T-helper 17 cell (primary cell): ENCODE measurements at places on chromosomes 2 and 18.

DNA sequence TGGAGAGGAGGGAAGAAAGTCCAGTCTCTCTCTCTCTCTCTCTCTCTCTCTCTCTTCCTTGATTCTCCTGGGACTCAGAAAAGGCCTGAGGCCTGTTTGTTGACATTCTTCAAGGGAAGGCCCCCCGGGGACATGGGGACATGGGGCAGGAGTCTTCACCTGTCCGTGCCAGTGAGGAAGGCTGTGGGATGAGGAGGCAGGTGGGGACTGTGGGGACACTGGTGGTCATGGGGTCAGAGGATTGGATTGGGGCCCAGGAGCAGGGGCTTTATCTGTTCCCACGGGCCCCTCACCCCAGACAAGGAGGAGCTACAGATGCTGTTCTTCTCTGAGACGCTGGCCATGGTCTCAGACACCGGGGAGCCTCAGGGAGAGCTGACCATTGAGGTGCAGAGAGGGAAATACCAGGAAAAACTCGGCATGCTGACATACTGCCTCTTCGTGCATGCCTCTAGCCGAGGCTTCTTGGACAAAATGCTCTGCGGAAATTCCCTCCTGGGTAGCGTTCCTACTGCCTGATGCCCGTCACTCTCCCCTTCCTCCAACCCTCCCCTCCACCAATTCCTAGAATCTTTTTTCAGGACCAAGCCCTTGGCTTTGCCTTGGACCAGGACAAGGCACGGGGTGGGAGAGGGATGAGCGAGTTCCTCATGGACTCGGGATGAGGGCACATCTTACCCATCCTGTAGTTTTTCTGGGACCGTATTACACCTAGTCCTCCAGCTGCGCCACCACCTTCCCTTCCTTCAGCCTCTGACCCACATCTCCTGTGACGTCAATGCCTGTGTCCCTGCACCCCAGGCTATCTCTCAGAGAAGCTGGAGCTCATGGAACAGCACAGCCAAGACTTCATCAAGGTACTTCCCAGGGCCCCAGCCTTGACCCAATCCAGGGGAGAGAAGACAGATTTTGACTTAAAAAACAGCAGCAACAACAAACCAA, 850 bp downstream of the CATIP start:
- no peaks in the 10 kb centered on the region for H3K36me3 ChIP-seq
- no peak for DNase-seq
- no peak overlapping the region for H3K4me3 ChIP-seq
- H3K4me1 ChIP-seq, result peaks cover 5% of the 10 kb centered on the region

GRCh38 chr2:22628221-22628620, 756.8 kb upstream of the KLHL29 start:
- no peaks in the 10 kb centered on the region for H3K4me1 ChIP-seq
- H3K27ac ChIP-seq, result no peak overlapping the region
- H3K4me3 ChIP-seq, result no peak overlapping the region

DNA sequence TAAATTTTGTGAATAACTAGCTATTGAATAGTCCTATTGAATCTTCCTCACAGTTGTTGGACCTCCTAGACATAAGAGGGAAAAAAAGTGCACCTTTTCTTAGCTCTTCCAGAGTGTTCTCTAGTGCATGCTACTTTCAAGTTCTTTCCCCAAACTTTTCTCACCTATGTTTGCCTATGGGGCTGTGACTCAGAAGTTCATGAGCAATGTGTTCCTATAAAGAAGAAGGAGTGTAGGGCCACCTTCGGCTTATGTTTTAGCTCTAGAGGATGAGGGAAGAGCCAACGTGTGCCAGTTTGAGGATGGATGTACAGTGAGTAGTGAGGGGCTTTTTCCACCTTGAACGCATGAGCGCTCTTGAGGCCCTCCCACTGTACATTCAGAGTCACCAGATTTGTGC, 27.0 kb upstream of the HNMT start:
- peaks cover 21% of the 10 kb centered on the region for H3K27me3 ChIP-seq
- DNase-seq, result no peak
- H3K27ac ChIP-seq, result no peak overlapping the region

DNA sequence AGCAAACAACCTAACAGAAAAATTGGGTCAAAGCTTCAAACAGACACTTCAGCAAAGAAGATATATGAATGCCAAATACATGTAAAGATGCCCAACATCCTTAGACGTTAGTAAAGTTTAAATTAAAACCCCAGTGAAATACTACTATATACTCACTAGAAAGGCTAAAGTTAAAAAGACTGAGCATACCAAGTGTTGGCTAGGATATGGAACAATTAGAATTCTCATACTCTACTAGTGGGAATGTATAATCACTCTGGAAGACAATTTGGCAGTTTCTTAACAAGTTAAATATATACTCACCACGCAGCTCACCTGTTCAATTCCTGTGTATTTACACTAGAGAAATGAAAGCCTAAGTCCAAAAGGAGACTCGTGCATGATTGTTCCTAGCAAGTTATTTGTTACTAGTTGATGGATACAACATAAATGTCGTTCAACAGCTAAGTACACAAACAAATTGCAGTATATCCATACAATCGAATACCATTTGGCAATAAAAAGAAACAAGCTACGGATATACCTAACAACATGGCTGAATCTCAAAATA, 183.7 kb upstream of the ZFP36L2 start:
- peaks cover 7% of the 10 kb centered on the region for H3K4me1 ChIP-seq
- H3K27me3 ChIP-seq, result no peaks in the 10 kb centered on the region
- DNase-seq, result no peak

DNA sequence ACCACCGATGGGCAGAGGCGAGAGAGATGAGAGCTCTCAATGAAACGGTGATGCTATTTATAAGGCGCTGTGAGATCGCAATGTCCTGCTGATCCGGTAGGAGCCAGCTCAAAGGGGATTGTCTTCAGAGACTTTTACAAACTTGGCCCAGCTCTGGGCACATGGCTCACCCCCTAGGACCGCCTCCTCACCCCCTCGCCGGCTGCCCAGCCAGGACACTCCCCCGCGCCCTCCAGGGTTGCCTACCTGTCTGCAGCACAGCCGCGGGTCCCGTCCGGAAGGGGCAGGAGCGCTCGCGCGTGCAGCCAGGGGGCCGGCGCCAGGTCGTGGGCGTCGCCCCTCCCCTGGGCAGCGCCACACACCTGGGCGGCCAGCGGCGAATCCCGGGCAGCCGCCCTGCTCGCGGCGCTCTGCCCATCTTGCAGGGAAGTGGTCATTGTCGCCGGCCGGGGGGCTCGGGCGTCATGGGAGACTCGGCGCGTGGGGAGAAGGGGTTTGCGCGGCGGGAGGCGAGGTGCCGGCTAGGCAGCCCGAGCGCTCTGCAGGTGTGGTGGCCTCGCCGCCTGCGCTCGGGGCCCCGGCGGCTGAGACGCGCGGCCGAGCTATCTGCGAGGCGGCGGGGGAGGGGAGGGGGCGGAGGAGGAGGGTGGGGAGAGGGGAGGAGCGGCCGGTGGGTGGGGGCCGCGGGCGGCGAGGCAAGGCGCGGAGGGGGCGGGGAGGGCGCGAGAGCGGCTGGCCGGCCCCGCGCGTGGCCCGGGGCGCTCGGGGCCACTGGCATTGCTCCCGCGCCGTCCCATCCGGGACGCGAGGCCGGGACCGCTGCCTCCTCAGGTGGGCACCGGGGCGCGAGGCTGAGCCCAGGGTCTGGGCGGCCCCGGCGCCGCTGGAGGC, at the start of gene GRB14:
Gene GRB14, minus strand, starts transcription at position 610 of the 891 bp plus-strand sequence. Its CDS starts 173 bp downstream, at position 437.
- no peaks in the 10 kb centered on the region for H3K36me3 ChIP-seq
- H3K27ac ChIP-seq, result no peak within 1 kb of the TSS
- peak within 1 kb of the TSS; percentile 66 for H3K4me3 ChIP-seq
- peaks cover 23% of the 10 kb centered on the region for H3K27me3 ChIP-seq
- DNase-seq, result no peak

GRCh38 chr18:48302736-48303135, 106.4 kb downstream of the ZBTB7C start:
- DNase-seq, result no peak
- peaks cover 22% of the 10 kb centered on the region for H3K27me3 ChIP-seq
- no peak overlapping the region for H3K4me3 ChIP-seq

DNA sequence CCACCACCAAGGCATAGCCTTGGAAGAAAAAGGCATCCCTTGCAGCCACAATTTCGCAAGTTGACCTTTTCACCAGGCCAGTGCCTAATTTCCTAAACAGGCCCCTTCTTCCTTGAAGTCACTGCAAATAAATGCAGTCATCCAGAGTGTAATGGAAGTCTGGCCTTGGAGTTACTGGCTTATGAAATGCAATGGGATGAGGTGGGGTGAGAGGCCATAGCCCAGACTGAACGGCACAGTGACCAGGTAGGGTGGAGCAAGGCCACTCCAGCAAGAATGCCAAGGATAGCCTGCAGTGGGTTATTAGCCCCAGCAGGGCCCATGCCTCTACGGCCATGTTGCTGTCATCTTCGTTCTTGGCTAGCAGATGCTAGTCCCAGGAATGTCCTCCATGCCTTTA, 68.4 kb downstream of the BCL11A start:
- no peaks in the 10 kb centered on the region for H3K36me3 ChIP-seq
- no peak for DNase-seq
- peaks cover 3% of the 10 kb centered on the region for H3K4me1 ChIP-seq
- H3K4me3 ChIP-seq, result no peak overlapping the region

GRCh38 chr2:27776097-27776496, 4.6 kb downstream of the MRPL33 start:
- no peak for DNase-seq
- H3K27ac ChIP-seq, result peak overlapping the region; percentile 32
- peaks cover 8% of the 10 kb centered on the region for H3K36me3 ChIP-seq

DNA sequence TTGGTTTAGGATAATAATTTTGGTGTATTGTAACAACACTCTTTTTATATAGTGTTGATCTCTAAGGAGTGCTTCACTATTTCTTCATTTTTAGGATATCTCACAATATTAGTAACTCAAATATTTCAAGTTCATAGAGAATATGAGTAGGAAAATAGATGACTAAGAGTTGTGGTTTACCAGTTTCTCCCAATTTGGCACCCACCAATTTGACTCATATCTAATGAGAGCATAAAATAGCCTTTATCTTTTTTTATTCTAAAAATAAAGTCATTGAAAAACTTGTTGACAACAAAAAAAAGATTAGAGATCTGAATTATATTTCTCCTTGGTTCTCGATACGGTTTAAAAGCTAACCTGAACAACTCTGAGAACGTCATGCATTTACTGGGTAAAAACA, 204.0 kb downstream of the PARD3B start:
- no peak overlapping the region for H3K4me3 ChIP-seq
- no peaks in the 10 kb centered on the region for H3K4me1 ChIP-seq
- H3K27me3 ChIP-seq, result no peaks in the 10 kb centered on the region

GRCh38 chr18:42178376-42179080, 223.5 kb downstream of the PIK3C3 start:
- H3K27me3 ChIP-seq, result no peaks in the 10 kb centered on the region
- no peaks in the 10 kb centered on the region for H3K4me1 ChIP-seq
- no peak overlapping the region for H3K4me3 ChIP-seq
- no peaks in the 10 kb centered on the region for H3K36me3 ChIP-seq

DNA sequence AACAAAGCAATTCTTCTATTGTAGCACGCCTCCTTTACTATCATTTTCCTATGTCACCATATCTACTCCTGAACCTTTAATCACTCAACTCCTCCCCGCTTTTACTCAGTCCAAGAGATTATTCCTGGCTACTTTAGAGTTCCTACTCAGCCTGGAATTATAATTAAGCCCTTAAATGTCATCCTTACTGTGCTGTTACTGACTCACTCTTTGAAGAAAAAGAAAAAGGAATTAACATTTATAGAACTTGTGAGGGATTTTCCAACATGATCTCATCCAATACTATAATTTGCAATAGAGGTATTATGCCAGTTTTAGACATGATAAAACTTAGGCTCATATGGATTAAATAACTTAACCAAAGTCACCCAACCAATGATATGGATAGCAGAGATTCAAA, 61.7 kb downstream of the CCDC88A start:
- DNase-seq, result no peak
- no peaks in the 10 kb centered on the region for H3K27me3 ChIP-seq
- peaks cover 2% of the 10 kb centered on the region for H3K36me3 ChIP-seq
- H3K27ac ChIP-seq, result no peak overlapping the region
- no peak overlapping the region for H3K4me3 ChIP-seq
- H3K4me1 ChIP-seq, result no peaks in the 10 kb centered on the region

DNA sequence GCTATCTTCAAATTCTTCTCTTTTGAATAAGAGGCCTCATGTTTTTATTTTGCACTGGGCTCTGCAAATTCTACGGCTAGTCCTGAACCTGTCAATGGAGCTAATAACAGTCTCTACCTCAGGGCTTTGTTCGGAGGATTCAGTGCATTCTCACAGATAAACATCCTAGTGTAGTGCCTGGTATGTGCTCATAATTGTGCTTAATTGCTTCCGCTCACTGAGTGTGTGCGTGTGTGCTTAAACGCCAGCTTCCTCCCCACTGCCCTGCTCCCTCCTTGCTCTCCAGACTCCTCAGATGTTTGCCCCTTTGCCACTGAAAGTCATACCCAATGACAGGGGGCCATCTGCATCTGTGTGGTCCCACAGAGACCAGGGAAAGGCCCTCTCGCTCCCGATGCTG, 6.7 kb downstream of the GYPC start:
- DNase-seq, result no peak
- H3K27me3 ChIP-seq, result no peaks in the 10 kb centered on the region
- peaks cover 86% of the 10 kb centered on the region for H3K4me1 ChIP-seq
- peaks cover 8% of the 10 kb centered on the region for H3K36me3 ChIP-seq
- peak overlapping the region; percentile 86 for H3K4me3 ChIP-seq
- peak overlapping the region; percentile 98 for H3K27ac ChIP-seq

GRCh38 chr2:226488034-226488433, 311.6 kb downstream of the IRS1 start:
- no peak overlapping the region for H3K27ac ChIP-seq
- H3K27me3 ChIP-seq, result peaks cover 36% of the 10 kb centered on the region
- DNase-seq, result no peak
- H3K4me3 ChIP-seq, result no peak overlapping the region
- H3K4me1 ChIP-seq, result peaks cover 5% of the 10 kb centered on the region

DNA sequence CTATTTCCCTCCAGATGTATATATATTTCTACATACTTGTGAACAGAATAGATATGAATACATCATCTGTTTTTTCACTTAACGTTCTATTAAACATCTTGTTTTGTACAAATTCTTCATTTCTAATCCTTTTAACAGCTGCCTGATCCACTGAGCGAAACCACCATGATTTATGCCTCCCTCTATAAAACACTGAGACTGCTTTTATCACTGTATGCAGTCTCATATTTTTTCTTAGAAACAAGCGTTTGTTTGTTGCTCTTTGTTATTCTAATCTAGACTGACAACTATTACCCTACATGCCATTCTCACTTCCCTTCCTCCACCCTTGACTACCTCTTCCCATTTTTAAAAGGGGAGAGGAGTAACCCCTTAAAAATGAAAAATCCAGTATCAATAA, 88.2 kb downstream of the DTNB start:
- H3K27ac ChIP-seq, result peak overlapping the region; percentile 29
- no peaks in the 10 kb centered on the region for H3K27me3 ChIP-seq

DNA sequence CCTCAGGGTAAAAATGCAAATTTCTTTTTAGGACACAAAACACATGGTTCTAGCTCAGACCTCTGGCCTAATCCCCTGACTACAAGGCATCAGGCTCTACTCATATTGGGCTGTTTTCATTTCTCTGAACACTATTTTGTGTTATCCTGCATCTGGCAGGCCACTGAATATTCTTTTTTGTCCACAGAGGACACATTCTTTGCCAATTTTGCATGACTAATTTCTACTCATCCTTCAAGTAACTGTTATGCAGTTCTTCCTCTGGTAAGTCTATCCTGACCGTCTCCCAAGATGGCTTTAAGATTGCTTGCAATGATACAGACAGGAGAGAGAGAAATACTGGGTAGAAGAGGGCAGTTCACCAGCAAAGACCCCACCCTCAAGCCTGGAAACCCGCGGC, 107.6 kb upstream of the RGPD4 start:
- H3K36me3 ChIP-seq, result no peaks in the 10 kb centered on the region
- H3K27me3 ChIP-seq, result peaks cover 27% of the 10 kb centered on the region
- H3K4me3 ChIP-seq, result no peak overlapping the region
- no peak overlapping the region for H3K27ac ChIP-seq

- H3K36me3 ChIP-seq, result peaks cover 6% of the 10 kb centered on the region
- H3K27ac ChIP-seq, result no peak overlapping the region
- H3K4me1 ChIP-seq, result peaks cover 3% of the 10 kb centered on the region
- no peak overlapping the region for H3K4me3 ChIP-seq
Observed at GRCh38 chr2:18662689-18663088, 73.3 kb upstream of the NT5C1B start.
